Psoas muscle (tissue), 8 donors: ENCODE measurements at places on chromosomes 1 and 21. TPM values are rescaled to one million over a fixed set of nuclear protein-coding genes. Genes with fewer than 3 reads are reported as not detected.

DNA sequence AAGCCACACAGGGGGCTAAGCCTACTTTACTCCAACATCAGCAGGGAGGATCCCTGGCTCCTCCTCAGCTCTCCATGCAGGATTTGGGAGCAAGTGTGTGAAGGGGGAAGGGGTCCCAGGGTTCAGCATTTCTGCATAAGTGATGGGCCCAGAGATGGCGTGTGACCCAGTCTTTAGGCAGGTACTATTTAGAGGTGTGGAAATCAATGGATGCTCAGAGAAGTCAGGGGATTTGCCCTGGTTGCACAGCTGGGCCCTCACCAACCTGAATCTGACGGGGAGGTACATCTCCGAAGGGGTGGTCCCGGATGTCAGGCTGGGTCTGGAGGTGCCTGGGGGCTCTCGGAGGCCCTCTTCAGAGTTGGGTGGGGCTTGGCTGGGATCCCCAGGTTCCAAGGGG, 6.9 kb upstream of the TCEA3 start:
- no peaks in the 10 kb centered on the region for H3K4me1 ChIP-seq
- H3K27ac ChIP-seq, result no peak overlapping the region
- no peak overlapping the region for H3K4me3 ChIP-seq
- no peak for DNase-seq
- H3K36me3 ChIP-seq, result peaks cover 76% of the 10 kb centered on the region

- H3K36me3 ChIP-seq, result no peaks in the 10 kb centered on the region
- H3K4me3 ChIP-seq, result no peak overlapping the region
- H3K4me1 ChIP-seq, result peaks cover 43% of the 10 kb centered on the region
- no peak overlapping the region for H3K27ac ChIP-seq
Measured at GRCh38 chr1:59015708-59016107, 231.9 kb upstream of the JUN start.

DNA sequence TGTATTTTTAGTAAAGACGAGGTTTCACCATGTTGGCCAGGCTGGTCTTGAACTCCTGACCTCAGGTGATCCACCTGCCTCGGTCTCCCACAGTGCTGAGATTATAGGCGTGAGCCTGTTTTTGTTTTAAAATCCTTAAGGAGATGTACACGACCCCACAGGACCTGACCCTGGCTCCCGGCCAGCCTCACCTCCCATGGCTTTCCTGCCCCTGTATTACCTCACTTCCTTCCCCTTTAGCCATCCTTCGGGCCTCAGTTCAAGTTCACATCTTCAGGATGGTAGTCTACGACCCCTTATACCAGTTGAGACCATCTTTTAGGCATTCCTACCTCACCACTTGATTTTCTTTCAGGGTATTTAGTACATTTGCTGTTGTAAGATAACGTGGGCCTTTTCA, 36.3 kb downstream of the TCP10L start:
- no peaks in the 10 kb centered on the region for H3K36me3 ChIP-seq
- H3K4me3 ChIP-seq, result no peak overlapping the region
- H3K4me1 ChIP-seq, result no peaks in the 10 kb centered on the region

The SLAMF9 gene
- total RNA-seq, result not detected

GRCh38 chr21:42672699-42673458, 19.5 kb downstream of the PDE9A start:
- H3K27me3 ChIP-seq, result no peaks in the 10 kb centered on the region
- H3K27ac ChIP-seq, result no peak overlapping the region
- no peak for DNase-seq
- H3K4me3 ChIP-seq, result no peak overlapping the region
